ENCODE measurements at places on chromosomes 12 and 14. TPM values are rescaled to one million over a fixed set of nuclear protein-coding genes. Genes with fewer than 3 reads are reported as not detected.

DNA sequence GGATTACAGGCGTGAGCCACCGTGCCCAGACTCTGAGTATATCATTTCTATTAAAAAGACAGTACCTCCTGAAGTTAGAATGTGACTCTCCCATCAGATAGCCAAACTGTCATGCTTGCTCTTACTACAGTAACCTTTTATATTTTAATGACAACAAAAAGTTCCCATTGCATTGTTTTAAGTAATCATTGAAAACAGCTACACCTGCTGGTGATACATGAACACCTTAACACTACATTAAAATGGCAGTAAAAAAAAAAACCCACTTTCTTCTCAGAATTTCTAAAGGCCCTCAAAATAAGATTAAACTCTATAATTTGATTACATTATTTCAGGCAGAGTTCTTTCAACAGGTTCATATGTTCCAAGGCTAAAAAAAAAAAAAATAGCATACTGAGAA lies 76.7 kb downstream of the SH2B3 start:
- H3K27ac ChIP-seq, result no peak overlapping the region
- no peak overlapping the region for H3K4me3 ChIP-seq
- no peaks in the 10 kb centered on the region for H3K4me1 ChIP-seq
- H3K27me3 ChIP-seq, result no peaks in the 10 kb centered on the region
- no peak for DNase-seq

GRCh38 chr14:66085665-66086064 lies 400.5 kb upstream of the CCDC196 start:
- H3K4me1 ChIP-seq, result no peaks in the 10 kb centered on the region
- H3K27ac ChIP-seq, result no peak overlapping the region
- no peaks in the 10 kb centered on the region for H3K27me3 ChIP-seq
- H3K4me3 ChIP-seq, result no peak overlapping the region

CABP1 gene
- total RNA-seq, result 0.18 TPM

BICDL1 gene
- total RNA-seq, result 106 TPM

DNA sequence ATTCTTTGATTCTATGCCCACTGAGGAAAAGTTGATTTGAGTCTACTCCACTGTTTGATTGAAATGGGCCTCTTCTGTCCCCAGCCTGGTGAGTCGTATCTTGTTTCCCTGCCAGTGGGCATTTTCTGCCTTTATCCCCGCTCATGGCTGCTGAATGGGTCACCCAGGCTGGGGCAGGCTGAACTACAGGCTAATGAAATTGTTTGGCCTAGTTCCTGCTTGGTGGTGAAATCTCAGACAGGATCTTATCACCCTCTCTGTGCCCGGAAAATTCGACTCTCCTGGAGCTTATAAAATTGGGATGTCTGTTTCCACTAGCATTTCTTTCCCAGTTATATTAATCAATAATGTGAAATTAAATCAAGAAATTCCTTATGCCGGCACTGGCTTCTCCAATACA lies 65.0 kb downstream of the CHST11 start:
- peaks cover 50% of the 10 kb centered on the region for H3K4me1 ChIP-seq
- DNase-seq, result no peak
- no peak overlapping the region for H3K4me3 ChIP-seq
- no peak overlapping the region for H3K27ac ChIP-seq
- H3K36me3 ChIP-seq, result no peaks in the 10 kb centered on the region

SLCO1B3 gene
- not detected for total RNA-seq

Measured in CD8-positive, alpha-beta memory T cell (primary cell).